ENCODE measurements at places on chromosomes 3 and 15.

DNA sequence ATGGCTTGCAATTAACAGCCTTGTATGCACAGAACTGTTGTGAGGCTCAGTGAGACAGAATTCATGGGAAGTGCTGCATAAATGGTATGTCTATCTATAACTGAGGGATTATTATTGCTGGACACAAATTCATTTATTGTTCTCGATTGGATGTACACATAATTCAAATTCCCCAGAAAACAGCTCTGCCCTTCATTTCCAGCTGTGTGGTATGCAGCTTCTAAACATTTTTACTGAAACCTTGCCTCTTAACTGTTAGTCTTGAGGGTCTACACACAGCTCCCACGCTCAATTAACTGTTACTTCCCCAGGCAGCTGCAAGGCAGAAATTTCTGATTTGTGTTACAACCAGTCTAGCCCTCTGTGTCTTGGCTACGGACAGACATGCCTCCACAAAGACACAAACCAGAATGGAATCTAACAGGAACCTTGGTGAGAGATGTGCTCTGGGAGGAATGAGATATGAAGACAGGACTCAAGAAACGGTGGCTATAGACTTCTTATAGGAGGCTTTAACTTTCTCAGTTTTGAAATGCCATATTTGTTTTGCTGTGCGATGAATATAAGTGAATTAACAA lies 139.7 kb upstream of the TBL1XR1 start:
- DNase-seq, result no peak

DNA sequence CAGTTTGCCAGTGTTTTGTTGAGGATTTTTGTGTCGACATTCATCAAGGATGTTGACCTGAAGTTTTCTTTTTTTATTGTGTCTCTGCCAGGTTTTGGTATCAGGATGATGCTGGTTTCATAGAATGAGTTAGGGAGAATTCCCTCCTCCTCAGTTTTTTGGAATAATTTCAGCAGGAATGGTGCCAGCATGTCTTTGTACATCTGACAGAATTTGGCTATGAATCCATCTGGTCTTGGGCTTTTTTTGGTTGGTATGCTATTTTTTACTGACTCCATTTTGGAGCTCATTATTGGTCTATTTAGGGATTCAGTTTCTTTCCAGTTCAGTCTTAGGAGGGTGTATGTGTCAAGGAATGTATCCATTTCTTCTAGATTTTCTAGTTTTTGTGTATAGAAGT lies 320.0 kb upstream of the PPP2R3A start:
- DNase-seq, result no peak

DNA sequence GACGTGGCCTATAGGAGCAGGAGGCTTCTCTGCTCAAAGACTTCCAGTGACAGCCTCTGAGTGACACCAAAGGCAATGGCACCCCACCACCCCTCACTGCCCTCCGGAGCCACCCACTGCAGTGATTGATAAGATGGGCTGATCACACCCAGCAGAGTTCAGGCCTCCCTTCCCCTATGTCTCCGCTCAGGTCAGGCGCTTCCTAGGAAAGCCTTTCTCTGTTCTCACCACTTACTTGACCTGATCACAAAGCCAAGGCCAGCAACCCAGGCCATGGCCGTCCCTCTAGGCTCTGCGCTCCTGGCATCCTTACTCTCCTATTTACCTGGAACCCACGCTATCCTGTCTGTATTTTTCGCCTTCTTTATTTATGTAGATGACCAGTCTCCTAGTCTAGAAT lies 282.3 kb downstream of the OCA2 start:
- no peak for DNase-seq

DNA sequence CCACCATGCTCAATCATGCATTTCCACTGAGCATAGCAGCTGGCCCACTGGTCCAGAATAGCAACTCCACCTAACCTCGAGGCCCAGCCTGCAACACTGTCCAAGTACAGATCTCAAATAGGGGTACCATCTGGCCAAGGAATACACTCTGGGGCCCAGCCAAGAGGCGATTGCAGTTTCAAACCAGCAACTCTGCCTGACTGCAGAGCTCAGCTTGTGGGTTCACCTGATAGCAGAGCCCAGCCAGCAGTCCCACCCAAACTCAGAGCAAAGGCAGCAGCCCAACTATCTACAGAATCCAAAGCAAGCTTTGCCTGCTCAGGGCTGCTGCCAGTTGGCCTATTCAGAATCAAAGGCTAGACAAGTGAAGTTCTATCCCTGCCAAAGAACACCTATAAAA lies 30.5 kb downstream of the POLQ start:
- DNase-seq, result no peak

Data from fibroblast of gingiva (primary cell).